PC-3 (cell line): ENCODE measurements at places on chromosomes 1 and 21. TPM values are rescaled to one million over a fixed set of nuclear protein-coding genes. Genes with fewer than 3 reads are reported as not detected.

DNA sequence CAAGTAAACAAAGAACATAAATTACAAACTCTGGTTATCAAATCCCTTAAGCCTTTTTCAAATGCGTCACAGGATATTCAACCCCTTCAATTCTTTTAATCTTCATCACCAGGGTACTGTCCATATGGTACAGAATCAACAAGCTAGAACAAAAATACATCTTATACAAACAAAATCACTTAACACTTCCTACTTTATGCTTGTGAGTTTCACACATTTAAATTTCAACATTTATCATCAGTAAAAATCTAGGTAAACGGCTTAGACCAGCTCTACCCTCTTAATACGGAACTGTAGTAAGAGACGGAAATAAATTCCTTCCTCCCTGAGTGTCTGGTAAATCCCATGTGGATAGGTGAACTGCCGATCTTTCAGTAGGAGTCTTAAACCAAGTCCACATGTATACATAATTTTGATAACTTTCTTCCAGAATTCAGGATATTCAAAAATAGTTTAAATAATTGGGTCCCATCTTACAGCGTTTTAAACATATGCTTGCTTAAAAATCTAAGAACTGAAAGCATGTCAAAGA lies 1.0 kb downstream of the CCDC181 start:
- DNase-seq = no peak

GRCh38 chr1:22749919-22750684 lies 39.5 kb downstream of the EPHB2 start:
- peak; percentile 89 for DNase-seq

SUSD4 gene
- total RNA-seq = 1.3 and 5.2 TPM in 2 replicates

CNIH3 gene
- total RNA-seq = 5.6 and 7.4 TPM in 2 replicates

GJA8 gene
- total RNA-seq = not detected in 2 replicates

DNA sequence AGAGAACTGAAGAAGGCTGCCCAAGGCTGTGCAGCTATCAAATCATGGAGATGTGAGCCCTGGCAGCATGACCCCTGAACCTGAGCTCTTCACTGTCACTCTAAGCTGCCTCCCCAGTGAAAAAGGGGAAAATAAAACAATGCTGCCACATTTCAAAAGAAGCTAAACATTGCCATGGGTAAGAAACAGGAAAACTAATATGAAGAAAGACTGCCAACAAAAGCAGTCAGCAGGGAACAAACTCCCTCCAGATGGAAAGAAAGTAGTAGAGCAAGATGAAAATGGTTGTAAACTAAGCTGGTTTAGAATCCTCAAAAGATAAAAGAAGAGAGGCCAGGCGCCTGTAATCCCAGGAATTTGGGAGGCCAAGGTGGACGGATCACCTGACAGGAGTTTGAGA lies 36.2 kb upstream of the CSF1 start:
- DNase-seq = no peak

PEAR1 gene
- total RNA-seq = 10.3 and 11.9 TPM in 2 replicates

OLFML3 gene
- total RNA-seq = 7.0 TPM in 2 replicates

GRCh38 chr1:92957030-92957734 lies 4.1 kb downstream of the DIPK1A start:
- DNase-seq = no peak

GRCh38 chr1:204619721-204620120 lies 65.8 kb downstream of the LRRN2 start:
- DNase-seq = no peak

GRCh38 chr1:154429118-154429517 lies 24.0 kb downstream of the IL6R start:
- no peak for DNase-seq

DNA sequence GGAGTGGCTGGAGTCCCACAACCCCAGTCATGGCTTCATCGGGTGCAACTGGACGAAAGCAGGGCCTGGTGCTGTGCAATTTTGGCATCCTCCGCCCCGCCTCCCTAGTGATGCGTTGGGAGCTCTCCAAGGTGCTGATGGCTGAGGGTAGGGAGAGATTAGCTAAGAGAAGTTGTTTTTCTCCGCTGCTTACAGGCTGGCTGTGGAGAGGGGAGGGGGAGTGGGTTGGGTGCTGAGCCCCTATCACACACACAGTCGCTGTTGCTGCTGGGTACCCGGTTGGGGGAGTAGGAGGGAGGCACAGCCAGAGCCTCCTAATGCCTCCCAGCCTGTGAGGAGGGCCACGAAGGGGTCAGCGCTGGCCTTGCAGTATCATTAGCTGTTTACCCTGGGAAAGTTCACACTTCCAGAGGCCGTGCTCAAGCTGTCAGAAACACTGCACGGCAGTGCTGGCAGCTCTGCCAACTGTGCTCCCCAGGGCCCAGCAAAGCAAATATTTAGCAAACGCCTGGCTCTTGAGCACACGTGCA lies 110.0 kb downstream of the GRIK3 start:
- peak; percentile 60 for DNase-seq

DNA sequence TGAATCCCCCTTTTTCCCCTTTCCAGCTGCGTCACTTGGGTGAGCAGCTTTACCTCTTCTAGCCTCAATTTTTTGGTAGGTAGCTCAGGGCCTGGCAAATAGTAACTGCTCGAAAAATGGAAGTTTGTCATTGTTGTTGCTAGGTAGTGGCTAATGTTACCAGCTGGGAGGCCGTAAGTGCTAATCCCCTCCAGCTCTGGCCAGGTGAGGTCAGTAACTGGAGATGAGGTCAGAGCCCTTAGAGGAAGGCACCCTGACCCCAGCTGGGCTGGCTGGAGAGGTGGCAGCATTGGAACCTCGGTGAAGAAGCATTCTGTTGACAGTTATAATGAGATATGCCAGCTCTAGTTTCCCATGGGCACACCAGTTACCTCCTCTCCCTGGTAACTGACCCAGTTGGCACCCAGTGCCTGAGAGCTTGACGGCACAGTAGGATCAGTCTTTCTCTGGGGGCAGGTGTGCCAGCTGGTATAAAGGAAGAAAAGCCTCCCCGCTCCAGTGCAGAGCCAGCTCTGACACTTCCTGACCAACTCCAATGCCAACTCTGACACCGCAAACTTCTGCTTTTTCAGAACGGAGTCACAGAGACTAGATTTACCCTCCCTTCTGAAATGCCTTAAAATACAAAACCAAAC lies 35.0 kb upstream of the SLC2A1 start:
- DNase-seq = no peak

MYBPHL gene
- total RNA-seq = not detected in 2 replicates

NT5C1A gene
- not detected in 2 replicates for total RNA-seq

- DNase-seq = no peak
These were observed 55.6 kb upstream of the ADAR start for GRCh38 chr1:154663471-154664060.

- no peak for DNase-seq
These were observed 182.0 kb downstream of the PCP4 start for GRCh38 chr21:40049031-40049930.

GRCh38 chr1:232648316-232648715 lies 18.4 kb upstream of the SIPA1L2 start:
- DNase-seq = peak; percentile 26

DNA sequence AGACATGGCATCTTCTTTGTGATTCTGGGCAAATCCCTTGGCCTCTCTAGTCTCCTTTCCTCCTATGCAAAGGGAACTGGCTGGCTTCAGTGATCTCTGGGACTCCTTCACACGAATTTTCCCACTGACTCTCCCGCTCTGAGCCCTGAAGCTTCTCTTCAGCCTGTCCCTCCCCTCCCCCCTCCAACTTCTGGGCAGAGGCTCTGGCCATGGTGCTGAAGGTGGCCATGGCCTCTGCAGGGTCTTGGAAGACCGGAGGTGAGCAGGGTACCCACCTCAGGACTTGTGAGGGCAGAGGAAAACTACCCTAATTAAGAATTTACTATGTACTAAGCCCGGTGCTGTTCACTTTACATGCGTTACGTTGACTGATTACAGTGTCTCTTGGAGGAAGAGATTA lies 29.4 kb upstream of the POU3F1 start:
- DNase-seq = peak; percentile 46

DNA sequence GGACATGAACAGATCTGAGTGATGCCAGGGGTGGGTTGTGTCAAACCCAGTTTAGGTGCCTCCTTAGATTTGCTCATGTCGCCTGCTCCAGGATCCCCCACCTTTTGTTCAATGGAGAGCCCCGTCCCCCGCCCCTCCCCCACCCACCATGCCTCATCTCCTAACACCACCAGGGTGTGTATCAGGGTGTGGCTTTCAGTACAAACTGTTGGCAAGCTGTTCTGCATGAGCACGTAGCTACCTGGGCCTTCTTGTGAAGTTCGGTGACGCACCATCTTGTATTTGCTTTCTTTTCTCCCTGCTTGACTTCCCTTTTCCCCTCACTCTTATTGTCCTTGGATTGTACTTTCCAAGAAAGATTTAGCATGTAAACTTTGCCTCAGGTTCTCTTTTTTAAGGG lies 94.8 kb downstream of the EBNA1BP2 start:
- DNase-seq = no peak

BSND gene
- total RNA-seq = not detected in 2 replicates

GUCA2B gene
- total RNA-seq = not detected in 2 replicates

GRCh38 chr1:229599218-229599954 lies 26.5 kb downstream of the TAF5L start:
- DNase-seq = no peak

GRCh38 chr1:118928739-118929554 lies 59.2 kb downstream of the TBX15 start:
- DNase-seq = peak; percentile 54

SLAMF8 gene
- not detected in 2 replicates for total RNA-seq

OR10K1 gene
- not detected in 2 replicates for total RNA-seq

GRCh38 chr1:151175041-151175741 lies 590 bp downstream of the TMOD4 start:
- DNase-seq = no peak

MAP3K7CL gene
- total RNA-seq = 0.46 and 1.3 TPM in 2 replicates

DNA sequence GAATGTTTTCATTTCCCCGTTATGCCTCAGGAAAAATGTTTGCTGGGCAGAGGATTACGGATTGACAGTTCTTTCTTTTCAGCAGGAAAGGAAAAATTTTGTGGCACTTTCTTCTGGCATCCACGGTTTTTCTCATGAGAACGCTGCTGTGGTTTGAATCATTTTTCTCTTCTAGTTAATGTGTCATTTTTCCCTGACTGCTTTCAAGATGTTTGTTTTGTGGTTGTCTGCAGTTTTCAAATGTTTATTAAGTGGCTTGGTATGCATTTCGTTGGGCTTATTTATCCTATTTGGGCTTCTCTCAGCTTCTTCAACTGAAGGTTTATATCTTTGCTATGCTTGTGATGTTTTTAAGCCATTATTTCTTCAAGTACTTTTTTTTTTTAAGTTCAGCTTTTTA lies 359.0 kb downstream of the RGS7 start:
- peak; percentile 81 for DNase-seq

GRCh38 chr1:223076362-223076761 lies 66.7 kb downstream of the TLR5 start:
- DNase-seq = no peak

DNA sequence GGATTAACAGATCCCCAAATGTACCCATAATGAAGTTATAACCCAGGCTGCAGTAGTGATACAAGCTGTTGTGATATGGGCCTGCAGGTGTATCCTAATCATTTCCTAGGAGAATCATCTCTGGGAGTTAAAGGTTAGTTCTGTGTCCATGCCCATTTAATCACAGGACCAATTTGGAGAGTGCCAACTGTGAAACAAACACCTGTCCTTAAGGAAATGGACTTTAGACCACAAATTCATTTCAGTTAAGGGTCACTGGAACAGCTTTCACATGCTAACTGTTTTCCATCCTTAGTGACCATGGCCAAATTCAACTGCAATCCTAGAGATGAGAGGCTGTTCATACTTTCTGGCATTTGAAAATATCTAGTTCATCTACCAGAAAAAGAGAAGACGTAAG lies 160.9 kb downstream of the GPATCH2 start:
- no peak for DNase-seq

CELA3B gene
- not detected in 2 replicates for total RNA-seq

DNA sequence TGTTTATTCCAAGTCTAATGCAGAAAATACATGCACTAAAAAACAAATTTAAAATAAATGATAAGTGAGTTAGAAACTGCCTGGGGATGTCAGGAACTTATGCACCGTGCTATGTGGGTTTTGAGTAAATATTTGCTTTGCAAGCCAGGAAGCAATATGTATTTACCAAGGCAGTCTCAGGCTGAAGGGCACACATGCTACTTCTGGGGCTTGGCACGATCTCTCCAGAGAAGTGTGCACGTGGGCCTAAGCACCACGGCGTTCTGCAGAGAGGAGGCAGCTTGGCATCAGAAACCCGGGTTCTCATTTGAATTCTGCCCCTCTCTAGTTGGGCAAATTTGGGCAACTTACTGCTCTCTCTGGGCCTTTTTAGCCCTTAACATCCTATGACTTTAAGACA lies 72.6 kb upstream of the ROR1 start:
- DNase-seq = peak; percentile 88

HS2ST1 gene
- total RNA-seq = 13.8 and 15.3 TPM in 2 replicates

DNA sequence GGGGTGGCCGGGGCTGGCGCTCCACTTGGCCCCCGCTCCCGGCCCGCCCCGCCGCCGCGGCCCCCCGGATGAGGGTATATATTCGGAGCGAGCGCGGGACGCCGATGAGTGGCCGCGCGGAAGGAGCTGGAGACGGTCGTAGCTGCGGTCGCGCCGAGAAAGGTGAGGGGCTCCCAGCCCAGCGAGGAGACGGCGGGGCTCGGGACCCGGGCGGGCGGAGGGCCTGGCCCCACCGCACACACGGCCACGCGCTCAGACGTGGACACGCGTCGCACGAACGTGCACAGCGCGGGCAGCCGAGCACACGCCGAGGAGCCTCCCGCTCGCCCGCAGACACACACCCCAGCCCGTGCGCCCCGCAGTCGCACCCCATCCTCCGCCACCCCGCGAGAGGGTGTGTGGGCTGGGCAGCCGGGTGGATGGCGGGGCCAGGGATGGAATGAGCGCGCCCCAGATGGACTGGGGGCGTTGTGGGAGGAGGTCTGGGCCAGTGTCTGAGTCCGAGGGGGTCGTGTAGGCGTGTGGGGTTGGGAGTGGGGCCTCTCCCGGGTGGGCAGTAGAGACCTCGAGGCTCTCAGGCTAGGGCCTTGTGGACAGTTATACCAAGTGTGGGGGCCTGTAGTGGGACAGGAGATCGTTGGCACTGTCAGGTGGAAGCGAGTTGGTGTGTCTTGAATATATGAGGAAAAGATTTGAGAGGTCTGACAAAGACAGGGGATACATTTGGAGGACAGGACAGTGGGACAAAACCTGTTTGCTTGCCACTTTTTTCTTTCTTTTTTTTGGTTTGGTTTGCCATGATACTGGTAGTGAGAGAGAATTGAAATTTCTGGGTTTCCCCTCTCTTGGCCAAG lies at the start of gene UAP1:
TSS of gene UAP1 (plus strand) at position 107 of the 854 bp plus-strand sequence. CDS start 4,347 bp downstream, outside the sequence.
- DNase-seq = no peak

- DNase-seq = peak; percentile 68
These were observed 7.4 kb downstream of the LHX9 start for GRCh38 chr1:197924516-197925123.

- no peak for DNase-seq
These were observed 41.4 kb upstream of the COL6A2 start for GRCh38 chr21:46056450-46056903.

GRCh38 chr1:46248122-46248920 lies 758 bp downstream of the RAD54L start:
- DNase-seq = peak; percentile 70

- DNase-seq = no peak
These were observed 64.8 kb upstream of the PPM1J start for GRCh38 chr1:112779665-112780526.

- no peak for DNase-seq
These were observed 140.9 kb upstream of the KCNJ15 start for GRCh38 chr21:38115870-38116269.
